ENCODE measurements at places on chromosomes 3 and 15.

- no peak for DNase-seq
Observed at GRCh38 chr3:108292450-108292849, 3.9 kb upstream of the HHLA2 start.

DNA sequence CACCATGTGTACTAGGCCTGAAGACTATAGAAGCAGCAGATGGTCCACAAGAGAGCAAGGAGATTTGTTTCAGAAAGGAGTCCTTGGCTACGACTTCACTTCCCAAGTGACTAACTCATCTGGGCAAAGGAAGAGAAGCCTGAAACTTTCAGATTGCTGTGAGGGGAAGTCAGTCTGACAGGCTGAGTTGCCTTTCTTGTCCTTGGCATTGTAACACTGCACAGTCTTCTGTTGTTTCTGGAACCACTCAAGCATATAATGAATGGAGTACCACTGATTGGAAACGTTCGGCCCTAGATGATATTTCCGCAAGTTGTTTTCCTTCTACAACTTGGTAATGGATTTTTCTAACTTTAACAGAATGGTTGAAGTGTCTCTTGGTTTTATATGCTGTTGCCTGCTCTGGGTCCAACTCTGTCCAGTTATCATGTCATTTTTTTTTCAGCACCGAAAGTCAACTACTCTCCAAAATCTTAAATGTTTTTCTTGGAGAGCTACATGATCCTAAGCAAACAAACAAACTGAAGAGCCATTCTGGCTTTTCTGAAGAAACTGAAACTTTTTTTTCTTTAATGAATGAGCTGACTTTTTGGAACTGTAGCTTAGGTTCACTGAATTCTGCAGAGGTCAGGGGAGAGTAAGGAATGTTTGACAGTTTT lies 685.7 kb downstream of the MECOM start:
- peak; percentile 43 for DNase-seq

- DNase-seq = no peak
Observed at GRCh38 chr3:186746008-186746407, 28.8 kb downstream of the KNG1 start.

- no peak for DNase-seq
Observed at GRCh38 chr15:69997813-69998212, 99.9 kb downstream of the TLE3 start.

DNA sequence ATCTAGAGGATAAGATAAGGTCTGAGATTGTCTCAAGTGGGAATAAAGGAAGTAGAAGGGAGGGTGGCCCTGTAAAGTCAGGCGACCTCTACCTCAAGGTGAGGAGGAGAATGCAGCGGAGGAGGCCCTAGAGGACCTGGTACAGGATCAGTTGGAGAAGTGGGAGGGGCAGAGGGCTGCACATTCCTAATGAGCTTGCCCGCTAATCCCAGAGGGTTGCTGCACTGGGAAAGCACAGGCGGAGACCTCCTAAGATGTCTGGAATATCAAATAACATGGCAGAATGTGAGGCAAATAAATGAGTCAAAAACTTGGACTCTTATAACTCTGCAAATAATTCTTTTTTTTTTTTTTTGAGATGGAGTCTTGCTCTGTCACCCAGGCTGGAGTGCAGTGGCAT lies 30.2 kb upstream of the VPS8 start:
- peak; percentile 61 for DNase-seq

DNA sequence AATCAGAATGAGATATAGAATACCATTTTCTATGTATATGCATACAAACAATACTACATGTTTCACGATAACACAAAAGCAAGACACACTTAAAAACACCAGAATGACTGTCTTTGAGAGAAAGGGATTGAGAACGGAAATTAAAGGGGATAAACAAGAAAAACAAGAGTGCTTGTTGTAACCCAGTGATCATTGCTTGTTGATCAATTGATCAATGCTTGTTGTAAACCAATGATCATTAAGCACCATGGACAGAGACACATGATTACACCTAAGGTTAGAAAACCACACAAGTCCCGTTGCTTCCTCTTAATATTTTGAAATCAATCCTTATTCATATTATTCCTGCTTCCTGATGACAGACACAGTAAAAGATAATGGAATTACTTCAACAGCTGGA lies 1.1 kb upstream of the OR4F15 start:
- no peak for DNase-seq

GRCh38 chr3:184713040-184713355 lies 1.1 kb upstream of the MAGEF1 start:
- no peak for DNase-seq

Data from NCI-H524 (cell line).